NCI-H2029 treated with DMSO at 0.1 percent for 48 hours (cell line): ENCODE measurements at places on chromosomes 7 and 10.

DNA sequence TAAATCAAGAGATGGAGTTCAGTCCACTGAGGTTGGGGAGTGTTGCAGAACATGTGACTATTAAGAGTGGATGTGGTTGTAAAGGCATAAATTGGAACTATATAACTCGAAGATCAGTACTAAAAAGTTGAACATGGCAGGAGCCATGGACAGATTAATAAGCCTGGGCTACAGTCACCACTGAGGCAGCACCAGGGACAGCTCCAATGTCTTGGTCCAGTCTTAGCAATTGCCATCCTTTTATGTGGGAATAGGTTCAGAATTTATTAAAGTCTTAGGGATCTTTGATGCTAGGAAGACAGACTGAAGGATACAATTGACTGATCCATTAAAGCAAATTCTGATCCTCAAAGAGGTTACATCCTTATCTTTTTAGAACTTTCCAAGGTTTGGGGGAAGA lies 156.6 kb downstream of the ADRA2A start:
- DNase-seq: no peak

- DNase-seq: no peak
These were observed 844 bp downstream of the GRM3 start for GRCh38 chr7:86644282-86645224.

GRCh38 chr10:22986771-22987542 lies 59.1 kb downstream of the ARMC3 start:
- no peak for DNase-seq

DNA sequence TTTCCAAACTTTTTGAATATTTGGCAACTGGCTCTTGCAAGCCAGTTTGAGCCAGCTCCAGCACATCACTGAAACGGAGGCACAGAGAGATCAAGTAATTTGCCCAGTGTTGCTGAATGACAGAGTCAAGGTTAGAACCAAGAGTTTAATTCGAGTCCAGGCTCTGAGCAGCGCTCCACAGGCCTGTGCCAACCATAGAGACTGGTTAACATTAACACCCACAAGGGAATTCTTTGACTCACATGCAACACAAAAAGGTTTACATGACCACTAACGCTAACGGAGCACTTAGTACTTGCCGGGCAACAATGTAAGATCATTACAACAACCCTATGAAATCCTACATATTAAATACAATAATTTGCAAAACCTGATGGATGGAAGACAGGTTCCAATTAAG lies 1.5 kb downstream of the RGS10 start:
- no peak for DNase-seq

DNA sequence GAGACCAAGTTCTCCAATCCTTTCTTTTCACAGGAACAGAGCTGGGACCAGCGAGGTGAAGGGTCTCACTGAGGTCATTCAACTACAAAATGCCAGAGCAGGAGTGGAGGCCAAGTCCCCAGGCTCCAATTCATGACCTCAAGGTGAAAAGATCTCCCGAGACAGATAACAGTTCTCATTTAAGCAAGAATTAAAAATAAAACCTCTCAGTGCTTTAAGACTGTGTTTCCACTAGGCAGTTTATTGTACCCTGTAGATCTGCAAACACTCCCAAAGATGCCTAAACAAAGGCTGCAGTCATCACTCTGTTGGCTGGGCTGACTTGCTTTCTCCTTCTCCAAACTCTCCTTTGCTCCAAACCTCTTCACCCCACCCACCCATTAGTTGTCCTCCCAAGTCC lies 74.8 kb upstream of the CXCL12 start:
- no peak for DNase-seq

DNA sequence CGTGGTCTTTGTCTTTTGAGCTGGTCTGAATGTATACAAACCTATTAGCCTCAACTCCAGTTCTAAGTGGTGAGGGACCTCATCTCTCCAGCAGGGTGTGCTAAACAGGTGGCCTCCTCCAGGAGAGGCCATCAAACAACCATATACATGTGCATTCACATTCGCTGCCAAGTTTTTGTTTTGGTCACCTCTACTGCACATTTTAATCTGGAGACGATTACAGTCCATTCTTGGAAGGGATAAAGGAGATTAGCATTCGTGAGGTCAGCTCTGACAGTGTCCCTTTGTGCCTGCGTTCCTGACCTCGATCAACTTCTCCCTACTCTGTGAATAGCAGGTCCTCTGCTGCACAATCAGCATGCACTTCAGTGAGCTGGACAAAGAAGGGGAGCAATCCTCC lies 60.8 kb downstream of the RHOBTB1 start:
- DNase-seq: no peak

DNA sequence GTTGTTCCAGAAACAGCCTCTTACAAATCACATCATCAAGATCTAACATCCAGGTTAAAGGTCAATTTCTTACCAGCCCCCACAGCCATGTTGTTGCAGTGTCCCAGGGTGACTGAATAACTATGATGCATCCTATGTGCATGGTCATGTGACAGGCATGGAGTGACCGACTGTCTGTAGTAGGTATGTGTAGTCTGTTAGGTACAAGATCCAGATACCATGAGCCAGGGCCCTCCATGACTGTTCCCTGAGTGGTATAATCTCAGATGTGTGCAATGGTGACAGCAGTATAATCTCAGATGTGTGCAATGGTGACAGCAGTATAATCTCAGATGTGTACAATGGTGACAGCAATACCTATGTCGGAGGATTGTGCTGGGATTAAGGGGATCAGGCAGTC lies 8.8 kb downstream of the CDHR3 start:
- DNase-seq: no peak

- DNase-seq: no peak
These were observed 1.4 kb upstream of the NKX1-2 start for GRCh38 chr10:124451276-124451675.

GRCh38 chr7:41107330-41107937 lies 595.5 kb downstream of the INHBA start:
- no peak for DNase-seq

- DNase-seq: peak; percentile 20
These were observed 67.6 kb upstream of the CTNNA3 start for GRCh38 chr10:67763499-67764011.

GRCh38 chr10:475709-476454 lies 213.6 kb downstream of the DIP2C start:
- no peak for DNase-seq

GRCh38 chr10:36023939-36024338 lies 381.8 kb upstream of the FZD8 start:
- DNase-seq: no peak

DNA sequence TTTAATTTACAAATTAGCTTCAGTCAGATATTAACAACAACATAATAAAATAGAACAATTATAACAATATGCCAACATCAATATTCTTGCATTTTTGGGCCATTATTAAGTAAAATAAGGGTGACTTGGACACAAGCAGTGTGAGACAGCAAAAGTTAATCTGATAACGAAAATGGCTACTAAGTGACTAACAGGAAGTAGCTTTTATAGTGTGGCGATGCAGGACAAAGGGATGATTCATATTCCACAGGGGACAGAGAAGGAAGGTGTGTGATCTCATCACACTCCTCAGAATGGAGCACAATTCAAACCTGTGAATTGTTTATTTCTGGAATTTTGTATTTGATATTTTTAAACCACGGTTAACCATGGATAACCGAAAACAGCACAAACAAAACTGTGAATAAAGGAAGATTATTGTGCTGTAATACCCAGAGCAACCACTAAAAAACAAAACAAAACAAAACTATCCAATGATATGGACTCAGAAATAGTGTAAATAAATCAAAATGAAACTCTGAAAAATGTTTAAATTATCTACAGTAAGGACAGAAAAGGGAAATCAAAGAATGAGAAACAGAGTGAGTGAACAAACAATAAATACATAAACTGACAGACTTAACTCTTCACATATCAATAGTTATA lies 66.9 kb upstream of the TFEC start:
- DNase-seq: no peak

DNA sequence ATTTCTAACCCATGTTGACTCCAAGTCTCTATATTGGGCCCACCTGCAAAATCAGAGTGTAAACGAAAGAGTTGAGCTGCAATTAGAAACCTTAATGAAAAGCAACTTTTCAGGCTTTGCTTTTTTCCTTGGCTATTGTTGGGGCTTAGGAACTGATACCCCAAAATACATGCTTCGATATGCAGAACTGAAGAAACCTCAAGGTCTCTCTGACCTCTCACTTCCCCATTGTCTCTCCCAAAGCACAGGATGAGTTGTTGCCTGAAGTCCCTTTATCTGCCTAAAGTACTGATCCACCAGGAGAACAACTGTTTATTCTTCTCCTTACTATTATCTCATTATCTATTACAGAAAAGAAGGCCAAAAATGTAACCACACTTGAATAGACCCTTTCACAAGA lies 666.0 kb upstream of the LRRTM3 start:
- no peak for DNase-seq

GRCh38 chr10:109902992-109903947 lies 20.0 kb downstream of the XPNPEP1 start:
- DNase-seq: no peak

DNA sequence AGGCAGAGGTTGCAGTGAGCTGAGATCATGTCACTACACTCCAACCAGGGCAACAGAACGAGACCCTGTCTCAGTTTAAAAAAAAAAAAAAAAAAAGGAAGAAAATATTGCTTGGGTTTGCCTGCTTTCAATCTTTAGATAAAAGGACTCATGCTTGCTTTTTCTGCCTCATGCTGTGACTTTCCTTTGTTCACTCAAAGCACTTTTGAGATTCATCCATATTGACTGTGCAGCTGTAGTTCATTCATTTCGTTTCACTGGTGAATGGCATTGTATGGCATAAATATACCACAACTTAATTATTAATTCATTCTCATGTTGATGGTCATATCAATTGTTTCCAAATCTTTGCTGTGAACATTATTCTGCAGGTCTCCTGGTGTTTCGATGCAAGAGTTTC lies 97.6 kb upstream of the NFE2L3 start:
- no peak for DNase-seq

DNA sequence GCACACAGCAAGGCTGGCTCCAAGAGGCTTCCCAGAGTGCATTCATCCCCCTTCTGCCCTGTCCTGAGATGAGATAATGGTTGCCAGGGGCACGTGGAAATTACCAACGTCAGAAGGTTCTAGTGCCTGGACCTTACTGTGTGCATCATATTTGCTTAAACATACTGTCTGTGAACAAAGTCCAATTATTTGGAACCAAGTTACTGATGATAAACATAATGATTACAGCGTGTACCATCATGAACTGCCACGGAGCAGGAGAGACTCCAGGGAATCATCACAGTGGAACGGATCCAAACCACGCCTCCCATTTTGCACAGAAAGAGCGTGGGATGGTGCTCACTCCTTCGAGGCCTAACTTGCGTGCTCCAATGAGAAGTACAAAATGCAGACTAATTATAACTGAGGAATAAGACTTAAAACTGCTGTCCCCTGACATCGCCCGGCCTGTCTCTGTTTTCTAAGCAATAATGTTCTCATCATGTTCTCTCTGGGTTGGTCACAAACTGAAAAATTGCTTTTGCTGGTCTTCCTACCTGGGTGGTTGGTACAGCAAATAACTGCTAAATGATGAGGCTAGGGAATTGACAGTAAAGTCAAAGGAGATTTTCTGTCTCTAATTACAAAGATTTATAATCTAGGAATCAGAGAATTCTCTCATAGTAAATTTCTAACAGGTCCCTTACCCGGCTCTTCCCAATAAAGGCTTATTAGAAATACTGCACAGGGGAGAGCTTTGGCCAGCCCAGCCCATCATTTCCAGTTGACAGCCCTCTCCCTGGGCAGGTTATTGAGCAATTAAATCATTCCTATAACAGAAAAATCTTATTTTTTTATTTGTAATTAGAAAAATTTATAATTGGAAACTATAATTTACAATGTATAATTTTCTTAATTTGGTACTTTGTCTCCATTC lies 182.2 kb downstream of the CAMK1D start:
- no peak for DNase-seq

DNA sequence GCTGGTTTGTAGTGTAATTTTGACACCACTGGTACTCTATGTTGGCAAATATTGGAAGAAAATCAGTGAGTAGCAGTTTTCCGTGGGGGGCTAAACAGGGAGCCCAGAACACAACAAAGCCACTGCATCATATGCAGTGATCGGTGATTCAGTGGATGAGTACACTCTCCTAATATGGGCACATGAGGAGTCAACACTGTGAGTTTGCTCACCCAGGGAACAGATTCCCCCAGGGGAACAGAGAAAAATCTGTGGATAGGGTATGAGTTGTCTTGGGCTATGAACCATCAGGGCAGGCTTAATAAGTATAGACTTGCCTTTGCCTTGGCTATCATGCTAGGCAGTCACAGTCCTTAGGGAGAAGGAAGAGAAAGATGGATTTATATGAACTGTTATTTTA lies 227.7 kb upstream of the SEMA3E start:
- no peak for DNase-seq

DNA sequence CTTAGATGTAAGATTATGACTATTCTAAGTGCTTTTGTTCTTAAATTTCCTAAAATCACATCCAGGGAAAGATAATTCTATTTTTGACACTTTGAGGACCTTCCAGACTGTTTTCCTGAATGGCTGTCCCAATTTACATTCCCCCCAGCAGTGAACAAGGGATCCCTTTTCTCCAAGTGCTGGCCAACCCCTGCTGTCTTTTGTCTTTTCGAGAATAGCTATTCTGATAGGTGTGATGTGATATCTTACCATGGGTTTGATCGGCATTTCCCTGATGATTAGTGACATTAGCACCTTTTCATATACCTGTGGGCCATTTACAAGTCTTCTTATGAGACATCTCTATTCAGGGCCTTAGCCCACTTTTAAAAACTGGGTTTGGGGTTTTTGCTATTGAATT lies 526.7 kb upstream of the FZD8 start:
- DNase-seq: no peak

DNA sequence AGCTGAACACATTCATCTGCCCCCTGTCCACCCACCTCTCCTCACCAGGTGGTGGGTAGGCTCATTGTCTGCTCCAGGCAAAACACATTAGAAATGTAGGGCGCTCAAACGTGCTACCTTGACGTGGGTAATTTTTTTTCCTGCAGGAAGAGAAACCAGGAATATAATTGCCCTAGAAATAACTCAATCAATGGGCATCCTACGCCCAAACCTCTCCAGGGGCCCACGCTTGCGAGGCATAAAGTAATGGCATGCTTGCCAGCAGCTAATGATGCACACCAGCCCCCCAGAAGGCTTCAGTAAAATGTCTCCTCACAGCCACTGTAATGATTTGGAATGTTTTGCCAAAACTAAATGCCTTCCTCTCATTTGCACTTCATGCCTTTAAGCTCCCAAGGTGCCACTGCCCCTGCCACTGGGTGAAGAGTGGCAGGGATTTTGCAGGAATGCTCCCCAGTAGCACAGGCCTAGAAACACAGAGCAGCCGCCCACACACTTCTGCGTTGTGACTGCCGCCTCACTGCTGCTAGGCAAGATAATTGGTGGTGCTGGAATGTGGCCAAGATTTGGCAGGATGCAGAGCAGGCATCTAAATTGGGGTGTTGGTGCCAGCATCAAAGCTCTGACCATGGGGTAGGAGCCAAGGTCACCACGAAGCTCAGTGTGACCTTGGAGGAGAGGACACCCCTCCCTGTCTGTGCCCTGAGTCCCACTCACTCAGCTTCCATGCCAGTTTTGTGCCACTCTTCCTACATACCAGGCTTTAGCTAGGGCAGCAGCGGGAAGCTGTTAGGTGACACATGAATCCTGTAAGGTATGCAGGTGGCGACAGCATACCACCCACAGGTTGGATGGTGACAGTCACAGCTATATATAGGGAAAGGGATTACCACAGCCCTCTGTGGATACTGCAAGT lies 48.7 kb upstream of the PPP1R3C start:
- no peak for DNase-seq
